ENCODE measurements at places on chromosomes 2 and 18.

DNA sequence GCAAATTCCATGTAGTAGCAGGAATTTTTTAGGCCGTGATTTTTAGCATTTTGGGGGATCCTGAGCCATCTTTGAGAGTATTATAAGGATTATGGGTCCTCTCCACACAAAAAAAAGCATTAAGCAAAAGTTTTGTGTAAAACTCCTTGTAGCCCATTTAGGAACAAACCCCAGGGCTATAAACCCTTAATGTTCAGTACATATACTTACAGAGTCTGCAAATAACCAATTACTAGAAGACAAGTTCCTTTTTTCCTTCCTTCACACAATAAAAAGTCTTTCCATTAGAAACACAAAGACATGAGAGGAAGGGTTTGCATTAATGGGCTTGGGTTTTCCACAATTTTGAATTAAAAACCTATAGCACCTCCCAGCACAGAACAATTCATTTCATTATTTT, 44.6 kb downstream of the WDFY1 start:
- no peak for DNase-seq

DNA sequence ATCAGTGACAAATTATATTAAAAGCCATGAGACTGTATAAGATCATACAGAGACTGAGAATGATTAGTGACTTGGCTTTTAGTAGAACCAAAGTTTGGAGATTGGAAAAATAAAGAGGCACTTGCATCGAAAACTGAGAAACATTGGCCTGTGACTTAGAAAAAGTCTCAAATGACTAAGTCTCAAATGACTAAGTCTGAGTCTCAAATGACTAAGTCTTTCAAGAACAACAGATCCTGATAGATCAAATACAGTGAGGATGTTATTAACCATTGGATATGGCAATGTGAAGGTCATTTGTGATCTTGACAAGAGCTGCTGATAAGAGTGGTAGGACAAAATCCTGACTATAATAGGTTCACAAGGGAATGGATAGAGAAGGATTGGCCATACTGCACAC, 135.5 kb upstream of the FANCL start:
- no peak for DNase-seq

DNA sequence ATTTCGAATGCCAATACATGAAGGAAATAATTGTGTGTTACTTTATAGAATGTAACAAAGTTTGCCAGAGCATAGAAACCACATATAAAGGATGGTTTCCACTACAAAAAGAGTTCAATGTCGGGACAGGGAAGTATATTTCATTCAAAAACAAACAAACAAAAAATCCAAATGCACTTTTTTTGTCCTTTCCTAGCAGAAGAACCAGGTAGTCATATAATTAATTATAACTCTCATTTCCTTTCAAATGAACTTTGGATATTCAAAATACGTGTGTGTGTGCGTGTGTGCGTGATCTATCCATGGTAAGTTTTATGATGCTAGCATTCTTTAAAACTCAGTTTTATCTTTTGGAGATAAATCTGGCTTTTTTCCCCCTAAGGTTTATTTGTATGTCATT, 8.3 kb downstream of the FN1 start:
- no peak for DNase-seq

- DNase-seq = no peak
Observed at GRCh38 chr2:17306219-17306618, 212.0 kb downstream of the RAD51AP2 start.

DNA sequence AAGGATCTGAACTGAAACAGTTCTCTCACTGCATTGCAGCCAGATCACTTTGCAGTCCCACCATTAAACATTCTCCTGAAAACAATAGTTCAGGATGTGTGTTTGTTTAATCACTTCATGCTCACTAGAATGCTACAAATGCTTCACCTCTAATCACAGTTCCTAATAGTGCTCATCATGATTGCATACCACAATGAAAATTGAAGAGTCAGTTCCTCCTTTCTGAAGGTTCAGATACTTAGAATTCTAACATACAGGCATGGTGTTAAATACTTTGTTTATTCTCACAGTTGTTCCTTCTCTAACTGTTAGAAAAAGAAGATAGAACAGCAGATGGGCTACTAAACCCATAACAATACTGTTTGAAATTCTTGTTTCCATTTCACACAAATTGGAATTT, 622.3 kb upstream of the ACVR2A start:
- no peak for DNase-seq

DNA sequence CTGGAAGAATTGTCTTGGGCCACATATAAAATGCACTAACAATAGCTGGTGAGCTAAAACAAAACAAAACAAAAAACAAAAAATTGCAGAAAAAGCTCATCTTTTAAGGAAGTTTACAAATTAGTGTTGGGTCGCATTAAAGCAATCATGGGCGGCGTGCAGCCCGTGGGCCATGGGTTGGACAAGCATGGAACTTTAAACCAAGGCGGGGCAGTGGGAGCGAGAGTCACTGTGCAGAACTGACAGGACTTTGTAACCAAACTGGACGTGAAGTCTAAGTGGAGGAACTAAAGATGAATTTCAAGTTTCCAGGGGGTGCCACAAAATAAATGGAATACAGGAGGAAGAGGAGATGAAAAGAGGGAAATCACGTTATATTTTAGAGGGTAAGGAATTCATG, 80.7 kb downstream of the PSMG2 start:
- no peak for DNase-seq

DNA sequence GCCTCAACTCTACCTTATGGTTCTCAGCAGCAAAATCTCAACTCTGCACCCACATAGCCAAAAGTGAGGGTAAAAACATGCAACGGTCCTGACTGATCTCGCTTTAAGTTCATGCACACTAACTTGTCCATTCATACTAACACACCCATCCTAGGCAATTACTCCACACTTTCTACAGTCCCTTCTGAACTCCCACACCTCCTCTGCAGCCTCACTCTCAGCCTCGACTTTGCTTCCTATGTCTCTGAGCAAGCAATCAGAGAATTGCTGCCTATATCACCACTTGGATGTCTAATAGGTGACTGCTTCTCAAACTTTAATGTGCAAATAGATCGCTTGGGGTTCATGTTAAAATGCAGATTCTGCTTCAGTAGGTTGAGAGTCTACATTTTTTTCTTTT, 7.8 kb upstream of the TMBIM1 start:
- DNase-seq = no peak

DNA sequence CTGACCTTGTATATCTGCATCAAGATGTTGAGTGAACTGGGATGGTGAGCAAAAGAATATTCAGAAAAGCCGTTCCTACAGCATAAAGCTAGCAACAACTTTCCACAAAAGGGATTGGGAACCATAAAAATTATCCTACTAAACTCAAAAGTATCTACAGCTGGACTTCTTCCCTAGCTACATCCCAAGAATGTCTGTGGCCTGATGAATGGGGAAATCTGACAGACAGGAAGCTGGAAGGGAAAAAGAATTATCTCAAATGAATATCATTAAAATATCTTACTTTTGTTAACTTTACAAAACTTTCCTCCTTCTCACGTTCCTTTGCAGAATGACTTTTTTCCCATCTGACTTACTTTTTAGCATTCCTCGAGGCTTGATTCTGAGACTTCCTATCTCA, 150.9 kb downstream of the PDE11A start:
- no peak for DNase-seq

DNA sequence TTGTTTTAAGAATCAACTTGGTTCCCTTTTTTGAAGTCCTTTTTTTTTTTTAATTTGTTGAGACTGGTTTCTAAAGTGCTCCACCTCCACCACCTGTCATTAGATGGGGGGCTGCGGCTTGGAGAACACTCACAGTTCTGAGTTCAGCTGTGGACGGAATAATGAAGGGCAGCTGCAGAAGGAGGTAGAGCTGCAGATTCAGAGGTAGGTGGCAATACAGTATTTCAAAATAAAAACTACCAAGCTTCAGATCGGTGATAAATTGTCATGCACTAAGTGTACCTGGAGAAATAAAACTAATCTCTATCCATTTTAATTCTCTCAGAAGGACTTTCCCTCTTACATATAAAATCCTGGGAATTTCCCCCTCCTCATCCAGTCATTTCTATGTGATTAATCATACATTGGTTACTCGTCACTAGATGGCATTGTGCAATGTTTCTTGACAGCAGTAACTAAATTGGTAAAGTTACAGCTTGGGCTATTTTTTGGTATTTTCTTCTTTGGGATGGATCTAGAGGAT, 81.1 kb upstream of the SLC39A10 start:
- DNase-seq = peak; percentile 73

DNA sequence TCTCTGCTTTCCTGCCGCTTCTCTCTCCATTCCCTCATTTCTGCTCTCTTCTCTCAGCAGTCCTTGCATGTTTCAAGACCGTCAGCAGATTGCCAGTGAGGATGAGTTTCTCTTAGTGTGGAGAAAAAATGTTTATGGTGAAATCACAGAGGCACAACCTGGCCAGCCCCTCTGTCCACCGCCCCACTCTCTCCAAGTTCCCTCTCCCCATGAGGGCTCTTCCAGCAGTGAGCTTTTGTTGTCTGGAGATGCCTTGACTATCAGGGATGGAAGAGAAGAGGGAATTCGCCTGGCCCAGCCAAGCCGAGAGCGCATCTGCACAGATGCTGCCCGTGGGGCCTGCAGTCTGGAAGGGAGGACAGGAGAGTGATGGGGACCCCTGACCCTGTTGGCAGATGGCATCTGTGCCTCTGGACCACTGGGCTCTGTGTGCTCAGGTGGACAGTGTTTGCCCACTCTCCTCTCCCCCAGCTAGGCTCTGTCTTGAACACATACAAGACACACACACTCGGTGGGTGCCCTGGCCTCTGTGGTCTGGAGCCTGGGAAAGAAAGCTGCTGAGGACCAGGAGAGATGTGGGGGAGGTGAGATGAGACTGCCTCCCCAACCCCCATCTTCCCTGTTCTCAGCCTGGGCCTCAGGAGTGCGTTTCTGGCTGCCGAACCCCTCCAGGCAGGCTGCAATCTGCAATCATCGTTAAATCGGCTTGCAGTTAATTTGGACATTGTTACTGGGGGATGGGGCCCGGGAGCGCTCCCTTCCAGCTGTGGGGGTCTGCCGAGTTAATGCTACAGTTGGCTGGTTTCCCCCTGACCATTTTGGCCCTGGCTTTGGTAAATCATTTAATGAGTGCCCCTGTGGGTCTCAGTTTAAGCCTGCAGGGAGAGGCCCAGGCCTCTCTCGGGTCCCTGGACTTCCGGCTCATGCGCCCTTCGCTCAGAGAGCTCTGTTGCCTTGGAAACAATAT, 4.5 kb downstream of the ITM2C start:
- DNase-seq = no peak

GRCh38 chr2:157307021-157307420, 18.6 kb downstream of the ERMN start:
- DNase-seq = no peak

DNA sequence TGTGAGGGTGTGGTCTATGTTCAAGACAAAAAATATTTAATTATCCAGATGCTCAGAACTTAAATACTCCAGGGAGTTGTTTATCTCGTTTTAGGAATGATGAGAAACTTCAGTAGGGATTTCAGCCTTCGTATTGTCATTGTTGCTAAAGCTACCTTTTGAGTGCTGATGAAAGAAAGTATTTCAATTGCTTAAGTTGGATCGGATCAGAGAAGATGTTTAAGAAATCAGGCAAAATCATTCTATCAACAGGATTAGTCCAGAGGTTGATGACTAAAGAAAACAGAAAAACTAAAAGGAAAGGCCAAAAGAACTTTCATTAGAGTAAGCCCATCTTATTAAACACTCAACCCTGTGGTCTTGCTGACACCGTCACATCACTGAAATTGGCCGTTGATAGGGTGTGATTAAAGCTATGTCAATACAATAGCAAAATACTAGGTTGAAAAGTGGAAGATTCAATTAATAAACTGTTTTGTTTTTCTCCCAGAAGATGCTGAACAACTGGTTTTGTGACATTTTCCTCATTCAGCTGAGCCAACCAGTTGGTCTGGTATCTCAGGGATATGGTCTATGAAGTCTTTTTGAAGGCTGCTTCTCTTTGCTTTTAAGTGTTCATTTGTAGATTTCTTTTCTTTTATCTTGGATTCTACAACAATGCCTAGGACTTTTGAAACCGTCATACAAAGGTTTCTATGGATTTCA, 551.7 kb downstream of the SLC4A3 start:
- no peak for DNase-seq

DNA sequence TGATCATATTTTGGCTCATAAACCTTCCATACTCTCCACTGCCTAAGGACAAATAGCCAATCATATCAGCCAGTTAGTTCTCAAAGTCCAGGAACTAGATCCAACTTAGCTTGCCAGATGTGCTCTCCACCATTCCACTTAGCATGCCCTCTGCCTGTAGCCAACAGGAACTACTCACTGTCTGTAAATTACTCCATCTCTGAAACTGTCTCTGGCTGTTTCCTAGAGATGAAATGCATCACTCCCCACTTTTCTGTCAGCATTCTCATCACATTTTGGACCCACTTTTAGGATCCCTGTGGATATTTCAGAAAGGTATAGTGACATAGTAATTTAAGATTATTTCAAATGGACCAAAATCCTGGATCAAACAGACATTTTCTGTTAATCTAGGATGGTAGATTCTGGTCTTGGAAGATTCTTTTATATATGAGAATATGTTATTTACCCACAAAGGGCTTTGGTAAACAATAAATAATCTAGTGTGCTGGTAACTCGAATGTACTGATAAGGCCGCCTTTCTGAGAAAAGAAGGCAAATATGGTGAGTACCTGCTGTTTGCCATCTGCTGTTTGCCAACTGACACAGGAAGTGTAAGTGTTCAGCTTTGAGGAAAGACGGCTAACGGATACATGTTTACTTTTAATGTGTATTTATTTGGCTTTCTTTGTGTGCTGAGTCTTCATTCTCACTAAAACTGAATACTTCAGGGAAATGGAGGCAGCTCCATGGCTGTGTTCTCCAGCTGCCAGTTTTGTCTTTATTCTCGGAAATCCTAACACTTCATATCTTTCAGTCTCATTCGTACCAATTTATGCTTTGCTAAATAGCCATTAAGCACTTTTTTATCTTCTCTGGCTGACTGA, 79.5 kb downstream of the EVA1A start:
- no peak for DNase-seq

DNA sequence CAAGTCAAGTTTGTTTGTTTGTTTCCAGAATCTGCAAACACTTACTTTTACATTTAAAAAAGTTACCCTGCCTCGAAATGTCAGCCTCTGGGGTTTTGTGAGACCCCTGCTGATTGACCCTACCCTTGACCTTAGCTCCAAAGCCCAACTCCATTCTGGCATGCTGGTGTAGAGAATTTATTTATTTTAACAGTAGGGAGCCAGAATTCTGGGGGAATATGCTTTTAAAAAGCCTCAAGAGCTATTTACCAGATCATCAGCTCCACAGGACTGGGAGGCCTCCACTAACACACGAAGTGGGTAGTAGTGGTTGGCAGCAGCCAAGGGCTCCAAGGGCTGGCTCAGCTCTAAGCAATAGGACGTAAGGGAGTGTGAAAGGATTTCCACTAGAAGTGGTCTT, 23.2 kb upstream of the GREB1L start:
- no peak for DNase-seq

GRCh38 chr2:8676921-8677645, 4.8 kb upstream of the ID2 start:
- no peak for DNase-seq

DNA sequence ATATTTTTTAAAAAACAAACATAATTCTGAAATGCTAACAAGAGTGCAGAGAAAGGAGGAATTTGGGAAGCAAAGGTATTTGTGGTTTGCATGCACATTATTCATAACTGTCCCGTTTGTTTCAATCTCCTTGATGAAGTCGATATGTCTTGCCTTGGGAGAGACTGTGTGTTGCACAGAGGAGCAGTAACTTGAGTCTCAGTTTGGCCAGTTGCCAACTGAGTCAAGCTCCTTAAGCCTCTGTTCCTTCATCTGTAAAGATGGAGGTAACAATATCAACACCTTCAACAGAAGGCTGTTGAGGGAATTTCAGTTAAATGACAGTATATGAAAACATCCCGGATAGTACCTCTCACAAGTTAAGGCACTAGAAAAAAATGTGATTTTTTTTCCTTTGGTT, 226.2 kb downstream of the ASXL3 start:
- peak; percentile 56 for DNase-seq

- DNase-seq = no peak
Observed at GRCh38 chr2:117948615-117949014, 65.3 kb downstream of the CCDC93 start.
